Non-pigmented ciliary epithelial cell (primary cell): ENCODE measurements at places on chromosomes 16 and 17.

- DNase-seq, result no peak
Measured at GRCh38 chr16:11058832-11059231, 114.5 kb downstream of the CLEC16A start.

DNA sequence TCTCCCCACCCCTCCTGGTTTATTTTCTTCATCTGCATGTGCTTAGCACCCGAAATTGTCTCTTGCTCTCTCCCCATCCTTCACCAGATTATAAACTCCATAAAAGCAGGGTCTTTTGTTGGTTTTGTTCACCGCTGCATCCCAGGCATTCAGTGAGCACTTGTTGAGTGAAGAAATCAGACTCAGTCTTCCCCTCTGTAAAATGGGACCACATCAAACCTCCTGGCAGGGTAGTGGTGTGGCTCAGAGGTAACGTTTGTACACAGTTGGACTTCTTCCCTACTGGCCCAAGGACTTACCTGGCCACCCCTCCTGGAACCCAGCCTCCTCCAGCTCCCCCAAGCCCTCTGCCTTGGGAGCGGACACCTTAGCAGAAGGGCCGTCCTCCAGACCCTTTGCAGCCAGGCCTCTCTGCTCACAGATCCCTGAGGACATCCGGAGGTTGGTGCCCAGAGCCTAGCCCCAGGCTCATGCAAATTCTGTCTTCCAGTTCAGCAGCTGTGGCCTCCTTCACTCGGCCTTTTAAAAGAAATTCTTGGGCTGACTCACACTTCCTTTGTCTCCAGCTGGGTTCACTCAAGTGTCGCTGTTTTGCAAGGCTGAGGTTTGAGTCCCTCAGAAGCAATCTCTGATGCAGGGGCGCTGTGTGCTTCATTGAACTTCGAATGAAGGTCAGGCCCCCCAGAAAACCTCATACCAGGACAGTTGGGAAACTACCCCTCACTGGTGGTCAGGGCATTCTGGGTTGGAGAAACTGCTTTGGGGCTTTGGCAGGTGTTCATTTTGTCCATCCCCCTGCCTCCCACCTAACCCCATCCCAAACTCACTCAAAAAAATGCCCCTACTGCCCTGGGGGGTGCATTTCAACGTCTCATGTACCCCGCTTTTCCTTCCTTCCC lies 16.8 kb upstream of the RMI2 start:
- peak; percentile 92 for DNase-seq

- peak; percentile 15 for DNase-seq
Measured at GRCh38 chr17:64747938-64748540, 85.9 kb upstream of the SMURF2 start.

- DNase-seq, result peak; percentile 40
Measured at GRCh38 chr16:65782611-65783600, 583.6 kb upstream of the CDH5 start.

GRCh38 chr17:78883533-78884131 lies 19.4 kb downstream of the CEP295NL start:
- DNase-seq, result peak; percentile 76

- DNase-seq, result no peak
Measured at GRCh38 chr17:83065660-83066542, 13.5 kb upstream of the METRNL start.

GRCh38 chr17:58621174-58621573 lies 70.7 kb downstream of the TEX14 start:
- no peak for DNase-seq

GRCh38 chr16:70576431-70577255 lies 53.0 kb downstream of the SF3B3 start:
- DNase-seq, result peak; percentile 49

DNA sequence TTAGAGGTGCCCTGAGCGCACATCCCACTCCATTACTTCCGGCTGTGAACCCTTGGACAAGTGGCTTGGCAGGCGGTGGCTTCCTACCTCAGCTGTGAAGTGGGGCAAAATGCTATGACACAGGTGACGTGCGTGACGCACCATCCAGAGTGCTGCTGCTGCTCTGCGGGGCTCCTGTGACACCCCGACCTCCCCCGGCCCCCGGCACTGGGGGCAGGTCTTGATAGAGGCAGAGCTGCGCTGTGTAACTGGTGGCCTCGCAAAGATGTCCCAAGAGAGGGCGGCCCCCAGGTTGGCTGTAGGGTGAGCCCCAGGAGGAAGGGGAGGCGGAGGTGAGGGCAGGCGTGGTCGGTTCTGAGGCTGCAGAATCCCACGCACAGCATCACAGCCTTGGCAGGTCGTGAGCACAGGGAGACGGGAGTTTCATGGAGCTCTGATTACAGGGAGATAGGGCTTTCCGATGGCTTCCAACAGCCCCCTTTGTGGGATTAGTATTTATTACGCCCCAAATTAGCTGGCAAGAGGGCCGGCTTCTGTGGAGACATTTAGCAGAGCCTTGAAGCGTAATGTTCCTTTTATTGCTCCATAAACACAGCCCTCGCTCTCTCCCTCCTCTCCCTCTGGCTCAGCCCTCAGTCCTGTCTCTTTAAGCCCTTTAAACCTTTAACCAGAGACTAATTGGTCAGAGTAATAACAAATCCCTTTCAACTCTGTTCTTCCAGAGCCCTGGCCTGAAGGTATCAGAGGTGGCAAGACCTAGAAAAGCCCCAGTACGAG lies 328.1 kb downstream of the C16orf95 start:
- no peak for DNase-seq

DNA sequence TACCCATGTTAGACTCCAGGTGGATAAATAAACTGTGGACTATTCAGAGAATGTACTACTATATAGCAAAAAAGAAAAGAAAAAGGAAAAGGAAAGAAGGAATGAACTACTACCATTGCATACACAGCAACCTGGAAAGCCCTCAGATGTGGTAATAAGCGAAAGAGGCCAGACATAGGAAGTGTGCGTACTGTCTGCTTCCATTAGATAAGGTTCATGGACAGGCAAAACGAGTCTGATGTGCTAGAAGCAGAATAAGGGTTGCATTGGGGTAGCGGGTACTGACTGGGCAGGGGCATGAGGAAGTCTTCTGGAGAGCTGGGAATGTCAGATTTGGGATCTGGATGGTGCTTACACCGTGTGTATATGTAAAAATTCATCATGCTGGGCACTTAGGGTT lies 21.8 kb downstream of the CLEC16A start:
- no peak for DNase-seq

DNA sequence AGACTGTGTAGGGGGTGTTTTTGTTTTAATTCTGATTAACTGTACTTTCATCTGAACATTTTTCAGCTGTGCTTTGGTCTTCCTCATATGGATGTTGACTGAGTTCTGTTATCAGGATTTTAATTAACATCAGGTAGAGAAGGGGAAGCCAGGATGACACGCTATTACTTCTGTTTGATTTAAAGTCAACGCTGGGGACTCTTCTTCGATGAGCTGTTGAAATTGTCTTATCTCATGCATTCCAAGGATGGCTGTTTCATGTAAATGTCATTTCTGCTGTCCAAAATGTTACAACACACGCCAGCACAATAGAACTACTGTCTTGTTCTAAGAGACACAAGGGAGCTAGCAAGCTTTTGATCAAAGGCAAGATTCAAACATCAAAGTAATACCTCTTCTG lies 263.3 kb upstream of the CDH5 start:
- DNase-seq, result no peak

- no peak for DNase-seq
Measured at GRCh38 chr17:1620486-1620885, 8.1 kb downstream of the SLC43A2 start.

DNA sequence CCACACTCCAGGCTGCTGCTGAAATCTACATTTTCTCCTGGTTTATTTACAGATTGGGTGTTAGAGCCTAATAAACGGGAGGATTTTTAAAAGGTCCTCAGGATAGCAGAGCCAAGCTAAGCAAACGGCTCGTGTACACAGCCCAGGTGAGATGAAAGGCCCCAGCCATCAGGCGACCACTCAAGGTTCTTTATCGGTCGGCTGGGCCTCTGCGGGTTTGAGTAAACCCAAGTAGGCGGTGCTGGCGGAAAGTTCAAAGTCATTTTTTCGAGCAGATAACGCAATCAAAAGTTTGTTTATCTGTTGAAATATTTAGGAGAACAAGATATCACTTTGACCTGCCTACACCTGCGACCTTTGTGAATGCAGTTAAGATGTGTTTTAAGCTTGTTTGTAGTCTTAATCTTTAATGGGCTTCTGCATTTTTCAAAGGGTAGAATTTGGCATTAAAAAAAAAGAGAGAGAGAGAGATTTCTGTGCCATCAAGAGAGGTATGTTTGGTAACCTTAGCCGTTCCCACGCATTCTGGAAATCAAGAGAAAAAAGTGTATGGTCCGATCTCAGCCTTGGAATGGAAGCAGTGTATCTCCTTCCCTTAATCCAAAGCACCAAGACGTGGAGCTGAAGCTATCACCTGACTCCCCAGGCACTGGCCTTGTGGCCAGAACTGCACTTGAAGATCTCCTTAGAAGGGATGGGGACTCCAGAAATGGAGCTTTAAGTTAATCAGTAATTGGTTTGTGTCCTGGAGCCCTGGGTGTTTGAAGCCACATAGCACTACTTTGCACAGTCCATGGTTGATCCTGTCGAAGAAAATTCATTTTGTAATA lies 301.7 kb upstream of the IRX5 start:
- no peak for DNase-seq

DNA sequence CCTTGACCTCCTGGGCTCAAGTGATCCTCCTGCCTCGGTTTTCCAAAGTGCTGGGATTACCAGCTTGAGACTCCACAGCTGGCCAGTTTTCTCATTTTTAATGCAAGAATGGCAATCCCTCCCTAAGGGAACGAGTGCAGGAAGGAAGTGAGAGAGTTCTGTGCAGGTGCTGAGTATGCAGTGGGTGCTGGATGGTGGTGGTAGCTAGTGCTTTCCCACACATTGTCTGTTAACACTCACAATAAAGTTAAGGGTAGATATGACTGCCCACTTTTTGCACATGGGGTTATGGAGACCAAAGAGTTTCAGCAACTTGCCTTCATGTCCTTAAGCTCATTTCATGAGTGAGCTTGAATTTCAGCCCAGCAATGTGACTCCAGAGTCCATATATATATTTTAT lies 18.5 kb downstream of the RGS9 start:
- no peak for DNase-seq

GRCh38 chr16:71919035-71919434 lies 23.7 kb downstream of the IST1 start:
- DNase-seq, result no peak

DNA sequence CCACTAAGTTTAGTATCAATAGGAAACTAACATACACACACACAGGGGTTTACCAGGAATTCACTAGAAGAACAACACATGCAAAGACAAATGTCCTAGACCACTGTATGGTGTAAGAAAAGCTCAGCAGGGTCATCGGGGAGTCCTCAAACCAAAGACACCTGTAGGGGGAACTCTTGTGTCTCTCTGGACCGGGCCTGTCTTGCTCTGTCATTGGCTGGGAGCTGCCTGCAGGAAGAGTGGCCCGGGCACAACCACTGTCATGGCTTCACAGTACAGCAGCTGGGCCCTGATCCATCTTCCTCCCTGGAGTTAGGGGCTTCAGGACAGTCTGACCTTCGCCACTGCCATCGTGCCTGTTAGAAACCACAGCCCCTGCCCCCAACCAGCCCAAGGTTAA lies 263.6 kb upstream of the DYNLRB2 start:
- no peak for DNase-seq

DNA sequence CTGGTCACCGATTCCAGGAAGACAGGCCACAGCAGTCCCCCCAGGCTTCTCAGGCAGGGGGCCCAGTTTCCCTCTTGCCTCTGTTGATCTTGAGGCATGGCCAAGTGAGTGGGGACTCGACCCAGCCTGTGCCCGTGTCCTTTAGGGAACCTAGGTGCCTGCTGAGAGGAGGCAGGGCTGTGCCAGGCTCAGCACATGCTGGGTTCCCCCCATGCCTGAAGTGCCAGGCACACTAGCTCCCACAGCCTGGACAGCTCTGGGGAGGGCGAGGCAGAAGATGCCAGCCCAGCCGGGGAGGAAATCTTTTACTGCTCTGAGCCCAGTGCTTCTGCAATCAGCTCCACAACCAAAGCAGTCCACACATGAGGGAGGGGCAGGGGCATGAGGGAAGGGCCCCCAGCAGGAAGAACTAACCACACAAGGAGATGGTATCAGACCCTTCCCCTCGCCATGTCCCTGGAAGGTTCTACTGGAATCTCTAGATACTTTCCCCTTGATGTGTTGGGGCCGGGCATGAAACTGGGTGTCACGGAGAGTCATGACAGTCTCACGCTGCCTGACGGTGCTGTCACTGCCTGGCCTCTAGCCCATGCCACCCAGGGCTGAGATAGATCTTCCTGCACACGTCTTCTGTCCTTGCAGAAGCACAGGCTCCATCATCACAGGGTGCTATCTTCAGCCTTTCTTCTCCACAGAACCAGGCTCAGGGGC lies 25.5 kb downstream of the MYO18A start:
- DNase-seq, result no peak

DNA sequence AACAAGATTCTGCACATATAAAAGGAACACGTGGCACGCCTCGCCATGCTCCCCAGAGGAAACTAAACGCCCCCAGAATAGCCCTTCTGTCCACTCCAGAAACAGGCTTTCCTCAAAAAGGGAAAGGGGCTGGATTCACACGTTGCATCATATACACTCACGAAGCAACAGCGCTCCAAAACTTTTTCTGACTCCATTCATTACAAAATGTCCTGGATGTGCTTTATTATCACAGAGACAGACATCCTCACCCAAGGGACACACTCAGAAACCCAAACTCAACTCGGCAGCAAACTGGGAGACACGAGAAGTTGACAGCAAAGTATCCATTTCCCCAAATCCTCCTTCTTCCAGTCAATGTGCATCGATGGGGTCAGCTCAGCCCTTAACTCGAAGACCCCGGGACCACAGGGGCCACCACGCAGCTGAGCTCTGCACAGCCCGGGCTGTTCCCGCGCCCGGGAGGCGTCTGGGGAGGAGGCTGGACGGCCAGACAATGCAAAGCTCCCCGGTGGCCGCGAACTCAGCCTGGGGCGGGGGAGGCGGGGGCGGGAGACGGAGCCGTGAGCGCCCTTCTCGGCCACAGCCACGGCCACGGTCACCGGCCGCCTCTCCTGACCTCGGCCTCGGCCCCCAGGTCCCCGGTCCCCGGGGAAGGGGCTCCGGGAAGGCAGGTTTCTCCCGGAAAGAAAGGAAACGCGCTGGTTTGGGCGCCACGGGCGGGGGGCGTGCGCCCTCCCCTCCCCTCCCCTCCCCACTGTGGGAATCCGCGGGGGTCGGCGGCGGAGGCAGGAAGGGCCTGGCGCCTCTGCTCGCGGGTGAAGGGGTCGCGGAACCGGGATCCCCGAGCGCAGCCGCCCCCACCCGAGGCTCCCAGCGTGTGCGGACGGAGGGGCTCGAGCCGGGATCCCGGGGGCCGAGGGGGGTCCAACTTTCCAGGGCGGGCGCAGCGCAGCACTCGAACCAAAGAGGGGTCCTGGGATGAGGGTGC lies 1.2 kb downstream of the NXN start:
- DNase-seq, result no peak

DNA sequence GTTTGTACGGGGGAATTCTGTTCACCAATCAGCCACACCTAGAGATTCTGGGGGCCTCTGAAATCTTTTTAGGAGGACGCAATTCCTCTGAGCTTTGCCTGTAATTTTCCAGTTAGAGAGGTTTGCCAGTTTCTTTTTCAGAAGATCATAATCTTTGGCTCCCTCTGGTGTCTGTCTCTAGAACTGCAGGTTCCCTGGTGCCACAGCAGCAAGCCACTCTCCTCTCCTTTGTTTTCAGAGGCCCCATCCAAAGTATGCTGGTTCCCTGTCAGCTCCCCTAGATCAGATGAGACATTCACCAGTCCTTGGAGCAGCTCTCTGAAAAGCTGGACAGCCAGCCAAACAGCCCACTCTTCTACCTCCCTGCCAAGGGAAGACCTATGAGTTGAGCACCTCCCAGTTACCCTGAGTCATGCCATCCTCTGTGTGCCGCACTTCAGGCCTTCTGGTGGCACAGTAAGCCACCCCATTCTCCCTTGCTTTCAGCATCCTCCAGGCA lies 36.1 kb downstream of the RNF112 start:
- DNase-seq, result peak; percentile 27
